ENCODE measurements at places on chromosomes 1 and 21.
A peak's percentile ranks its signal among the peaks of the same experiment; 100 is the strongest.

GRCh38 chr1:77287535-77287934, 5.7 kb downstream of the AK5 start:
- no peak for ATAC-seq

DNA sequence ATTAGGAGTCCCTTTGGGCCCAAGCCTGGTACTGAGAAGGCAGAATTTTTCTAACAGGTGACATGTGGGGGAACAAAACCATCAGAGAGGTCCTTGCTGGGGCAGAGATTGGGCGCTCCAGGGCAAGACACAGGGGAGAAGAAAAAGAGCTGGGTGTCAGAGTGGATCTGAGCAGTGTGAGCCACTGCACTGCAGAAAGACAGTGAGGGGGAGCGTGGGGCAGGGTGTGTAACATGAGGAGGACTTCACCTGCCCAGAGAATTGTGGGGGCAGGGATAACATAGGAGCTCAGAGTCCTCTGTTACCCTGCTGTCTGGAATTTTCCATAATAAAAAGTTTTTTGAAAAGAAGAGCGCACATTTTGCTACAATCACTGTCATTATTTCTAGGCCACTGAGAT, 25.5 kb upstream of the CSF3R start:
- ATAC-seq: no peak

GRCh38 chr21:29287383-29287782, 11.3 kb upstream of the BACH1 start:
- ATAC-seq: no peak

DNA sequence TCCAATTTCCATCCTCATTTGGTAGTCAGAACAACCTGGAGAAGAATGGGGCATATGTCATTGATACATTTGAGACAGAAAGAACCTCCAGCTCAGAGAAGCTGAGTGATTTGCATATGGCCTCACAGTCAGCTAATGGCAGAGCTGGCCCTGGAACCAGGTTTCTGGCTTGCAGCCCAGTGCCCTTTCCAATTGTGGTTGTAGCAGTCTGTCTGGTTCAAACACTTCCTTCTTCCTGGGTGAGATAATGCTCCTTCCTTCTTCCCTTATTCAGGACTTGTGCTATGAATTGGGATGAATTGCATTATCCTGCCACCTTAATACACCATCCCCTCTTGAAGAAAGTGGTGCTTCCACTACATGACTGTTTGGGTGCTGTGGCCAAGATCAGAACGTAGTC, 24.2 kb downstream of the SLC5A9 start:
- peak; percentile 79 for ATAC-seq

Measured in esophagus mucosa (tissue), 1 donor.